ENCODE measurements at places on chromosomes 4 and X.

DNA sequence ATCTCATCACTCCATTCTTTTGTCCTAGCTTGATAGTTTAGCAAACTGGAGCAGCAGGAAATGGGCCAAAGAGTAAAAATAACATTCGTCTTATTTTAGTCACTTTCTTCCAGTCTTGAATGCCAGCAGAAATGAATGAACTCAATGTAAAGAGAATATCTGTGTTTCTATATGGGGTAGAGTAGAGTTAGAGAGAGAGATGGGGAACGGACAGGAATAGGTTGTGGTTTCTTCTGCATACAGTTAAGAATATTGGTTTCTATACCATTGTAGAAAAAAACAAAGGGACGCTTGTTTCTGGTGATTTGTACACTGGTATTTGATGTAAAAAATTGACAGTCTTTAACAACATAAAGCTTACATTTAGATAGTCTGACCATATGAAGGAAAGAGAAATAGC is 8.9 kb downstream of the GPR174 start:
- no peak for DNase-seq

GRCh38 chr4:74522251-74522991 is 77.5 kb downstream of the AREG start:
- DNase-seq, result no peak

- DNase-seq, result no peak
These were observed 728.2 kb downstream of the ARAP2 start for GRCh38 chr4:35516102-35516501.

- no peak for DNase-seq
These were observed 11.9 kb downstream of the FMR1 start for GRCh38 chrX:147923605-147924004.

DNA sequence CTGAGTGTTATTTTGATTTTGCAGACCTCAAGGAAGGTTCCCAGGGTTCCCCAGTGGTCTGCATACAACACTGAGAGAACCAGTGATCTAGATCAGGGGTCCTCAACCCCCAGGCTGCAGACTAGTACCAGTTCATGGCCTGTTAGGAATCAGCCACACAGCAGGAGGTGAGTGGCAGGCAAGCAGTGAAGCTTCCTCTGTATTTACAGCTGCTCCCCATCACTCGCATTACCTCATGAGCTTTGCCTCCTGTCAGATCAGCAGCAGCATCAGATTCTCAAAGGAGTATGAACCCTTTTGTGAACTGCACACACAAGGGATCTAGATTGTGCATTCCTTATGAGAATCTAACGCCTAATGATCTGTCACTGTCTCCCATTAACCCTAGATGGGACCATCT is 28.5 kb downstream of the EDNRA start:
- no peak for DNase-seq

DNA sequence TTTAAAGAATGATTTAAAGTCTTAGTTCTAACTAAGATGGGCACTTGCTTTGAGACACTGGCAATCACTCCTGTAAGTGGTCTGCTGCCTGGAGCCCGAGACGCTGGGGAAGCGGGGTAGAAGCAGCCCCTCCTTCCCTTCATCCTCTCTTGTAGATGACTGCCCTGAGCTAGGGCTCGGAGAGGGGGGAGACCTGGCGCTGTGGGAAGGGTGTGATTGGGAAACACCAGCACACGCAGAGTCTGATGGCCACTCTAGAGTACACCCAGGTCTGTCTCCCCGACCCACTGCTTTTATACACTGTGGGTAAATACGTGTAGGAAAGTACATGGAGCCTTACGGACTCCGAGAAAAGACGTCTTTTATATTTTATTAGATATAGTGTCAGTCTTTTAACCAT is 24.0 kb downstream of the LRP2BP start:
- no peak for DNase-seq

- no peak for DNase-seq
These were observed 121.7 kb upstream of the DIPK2B start for GRCh38 chrX:45322382-45322781.

GRCh38 chr4:4391866-4392265 is 5.0 kb downstream of the NSG1 start:
- no peak for DNase-seq

GRCh38 chr4:102758241-102759160 is 2.3 kb downstream of the MANBA start:
- no peak for DNase-seq

DNA sequence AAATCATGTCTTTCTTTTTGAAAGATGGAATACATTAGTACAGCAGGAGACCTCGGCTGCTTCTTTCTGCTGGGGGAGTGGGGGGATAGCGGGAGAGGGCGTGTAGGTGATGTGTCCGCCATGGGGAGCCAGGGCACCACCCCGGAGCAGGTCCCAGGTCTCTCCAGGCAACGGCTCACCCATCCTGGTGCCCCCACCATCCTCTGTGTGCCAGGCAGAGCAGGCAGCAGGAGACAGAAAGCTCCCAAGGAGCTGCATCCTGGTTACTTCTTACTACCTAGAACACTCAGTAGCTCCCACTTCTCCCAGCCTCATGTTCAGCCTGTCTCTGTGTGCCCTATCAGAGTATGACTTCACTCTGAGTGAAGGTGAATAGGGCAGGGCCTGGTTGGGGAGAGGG is 23.6 kb downstream of the TNIP2 start:
- no peak for DNase-seq

GRCh38 chrX:107707866-107708265 is 67.7 kb downstream of the TSC22D3 start:
- DNase-seq, result no peak

DNA sequence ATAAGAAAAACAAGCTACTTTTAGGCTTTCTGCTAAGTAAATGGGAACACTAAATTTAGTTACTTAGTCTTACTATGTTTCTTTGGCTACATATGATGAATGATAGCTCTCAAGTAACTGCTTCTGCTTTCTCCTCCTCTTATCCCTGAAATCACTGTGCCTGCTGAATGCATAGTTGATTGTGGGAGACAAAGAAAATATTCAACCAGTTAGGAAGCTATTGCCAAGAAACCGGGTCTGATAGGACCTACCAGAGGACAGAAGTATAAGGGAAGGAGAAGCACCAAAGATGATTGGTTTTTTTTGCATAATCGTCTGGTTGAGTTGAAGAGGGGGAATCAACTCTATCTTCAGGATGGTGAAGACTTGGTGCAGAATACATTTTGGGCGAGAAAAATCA is 28.0 kb upstream of the NDUFC1 start:
- DNase-seq, result no peak

DNA sequence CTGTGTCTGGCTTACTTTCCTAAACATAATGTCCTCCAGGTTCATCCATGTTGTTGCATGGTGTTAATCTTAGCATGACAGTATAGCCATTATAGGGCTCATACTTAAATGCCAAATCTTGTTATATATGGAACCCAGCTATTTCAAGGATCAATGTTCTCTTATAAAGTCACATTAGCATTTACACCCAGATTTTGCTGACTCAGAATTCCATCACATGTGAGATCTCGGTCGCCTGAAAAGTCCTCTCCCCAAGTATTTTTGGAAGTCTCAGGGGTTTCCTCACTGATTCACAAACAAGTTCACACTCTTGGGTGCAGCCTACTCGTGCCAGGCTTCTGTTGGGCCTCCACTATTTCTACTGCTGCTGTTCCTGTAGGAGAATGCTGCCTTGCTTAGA is 19.9 kb upstream of the C4orf51 start:
- no peak for DNase-seq

DNA sequence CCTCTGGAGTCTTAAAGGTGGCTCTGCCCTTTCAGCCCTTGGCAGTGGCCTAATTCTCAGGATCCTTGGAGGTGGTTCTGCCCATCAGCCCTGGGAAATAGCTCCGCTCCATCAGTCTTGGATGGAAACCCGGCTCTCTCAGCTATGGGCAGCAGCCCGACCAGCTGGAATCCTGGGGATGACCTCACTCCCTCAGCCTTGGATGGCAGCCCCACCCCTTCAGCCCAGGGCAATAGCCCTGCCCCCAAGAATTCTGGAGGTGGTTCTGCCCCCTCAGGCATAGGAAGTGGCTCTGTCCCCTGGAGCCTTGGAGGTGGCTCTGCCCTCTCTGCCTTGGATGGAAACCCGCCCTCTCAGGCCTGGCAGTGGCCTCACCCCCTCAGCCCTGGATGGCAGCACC is 127.7 kb downstream of the RBMX2 start:
- no peak for DNase-seq

- no peak for DNase-seq
These were observed 79.6 kb downstream of the VCX2 start for GRCh38 chrX:8091510-8091909.

DNA sequence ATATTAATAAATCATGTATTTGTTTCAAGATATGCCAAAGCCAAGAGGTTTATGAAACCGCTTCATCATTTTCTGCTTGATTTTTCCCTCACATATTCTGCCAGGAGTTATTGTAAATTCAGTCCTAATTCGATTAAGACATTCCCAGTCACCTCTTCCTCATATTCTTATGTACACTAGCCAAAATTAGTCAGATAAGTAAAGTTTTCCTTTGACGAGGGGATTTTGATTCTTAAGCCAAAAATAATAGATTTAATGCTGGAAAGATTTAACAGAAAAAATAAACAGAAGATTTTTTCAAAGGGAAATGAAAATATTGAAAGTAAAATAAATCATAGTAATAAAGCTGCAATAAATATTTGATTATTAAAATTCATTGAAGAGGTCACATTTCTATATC is 51.0 kb upstream of the VEGFC start:
- no peak for DNase-seq

DNA sequence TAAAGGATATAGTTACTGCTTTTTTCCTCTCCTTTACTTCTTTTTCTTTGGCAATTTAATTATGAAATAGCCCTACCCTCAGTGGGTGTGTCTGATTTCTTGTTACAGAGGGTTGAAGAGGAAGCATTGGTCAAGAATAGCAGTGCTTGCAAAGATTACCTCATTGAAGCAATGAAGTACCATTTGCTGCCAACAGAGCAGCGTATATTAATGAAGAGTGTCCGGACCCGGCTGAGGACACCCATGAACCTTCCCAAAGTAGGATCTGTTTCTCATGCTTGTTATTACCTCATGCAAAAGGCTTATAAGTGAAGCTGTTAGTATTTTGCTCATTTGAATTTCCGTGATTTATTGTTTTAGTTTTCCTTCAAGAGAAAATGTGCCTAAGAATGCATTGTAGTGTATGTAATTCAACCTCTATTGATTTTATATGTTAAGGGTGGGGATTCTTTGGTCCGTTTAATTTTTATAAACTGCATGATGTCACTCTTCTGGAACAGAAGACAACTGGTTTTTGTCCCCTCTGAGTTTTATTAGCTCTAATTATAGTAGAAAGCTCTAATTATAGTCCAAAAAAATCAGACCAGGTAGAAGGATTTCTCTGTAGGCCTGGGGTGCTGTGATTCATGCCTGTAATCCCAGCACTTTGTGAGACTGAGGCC is 27.9 kb upstream of the MSMO1 start:
- no peak for DNase-seq

- DNase-seq, result no peak
These were observed 16.4 kb upstream of the PPID start for GRCh38 chr4:158739600-158739999.

- DNase-seq, result no peak
These were observed 22.7 kb downstream of the FABP2 start for GRCh38 chr4:119299260-119299671.

DNA sequence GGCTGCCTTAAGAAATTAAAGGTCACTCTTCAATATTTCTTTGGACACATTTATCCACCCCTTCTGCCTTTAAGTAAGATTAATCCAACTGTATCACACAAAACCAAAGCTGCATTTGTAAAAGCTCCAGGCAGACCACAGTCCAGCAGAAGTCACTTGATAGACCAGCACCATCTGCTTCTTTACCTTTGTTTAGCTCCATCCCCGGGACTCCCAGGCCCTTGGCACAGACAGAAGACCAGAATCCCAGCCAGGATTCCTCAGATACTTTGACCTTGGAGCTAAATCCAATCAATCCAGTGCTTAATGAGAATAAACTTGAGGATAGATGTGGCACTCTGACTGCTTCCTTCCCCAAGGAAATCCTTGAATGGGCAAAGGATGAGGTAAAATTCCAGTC is 333.1 kb upstream of the RASGEF1B start:
- DNase-seq, result no peak

DNA sequence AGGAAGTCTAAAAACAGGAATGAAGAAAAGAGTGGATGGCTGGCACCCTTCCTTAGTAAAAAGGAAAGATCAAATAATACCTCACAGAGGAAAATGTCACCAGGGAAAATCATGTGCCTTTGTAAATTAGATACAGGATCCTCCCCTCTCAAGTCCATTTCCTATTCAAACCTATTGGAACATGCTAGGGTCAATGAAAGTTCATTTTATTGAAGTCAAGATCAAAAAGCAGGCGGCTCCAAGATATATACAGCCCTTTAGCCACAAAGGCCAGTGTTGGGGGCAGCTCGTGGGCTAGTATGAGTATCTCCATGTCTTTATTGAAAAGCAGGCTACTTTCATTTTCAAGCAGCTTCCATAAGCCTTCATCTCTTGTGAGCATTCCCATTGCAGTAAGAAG is 141.1 kb downstream of the QDPR start:
- no peak for DNase-seq

GRCh38 chr4:20847124-20847747 is 147.0 kb downstream of the PACRGL start:
- no peak for DNase-seq

GRCh38 chr4:123849495-123849894 is 452.9 kb downstream of the SPRY1 start:
- DNase-seq, result no peak

DNA sequence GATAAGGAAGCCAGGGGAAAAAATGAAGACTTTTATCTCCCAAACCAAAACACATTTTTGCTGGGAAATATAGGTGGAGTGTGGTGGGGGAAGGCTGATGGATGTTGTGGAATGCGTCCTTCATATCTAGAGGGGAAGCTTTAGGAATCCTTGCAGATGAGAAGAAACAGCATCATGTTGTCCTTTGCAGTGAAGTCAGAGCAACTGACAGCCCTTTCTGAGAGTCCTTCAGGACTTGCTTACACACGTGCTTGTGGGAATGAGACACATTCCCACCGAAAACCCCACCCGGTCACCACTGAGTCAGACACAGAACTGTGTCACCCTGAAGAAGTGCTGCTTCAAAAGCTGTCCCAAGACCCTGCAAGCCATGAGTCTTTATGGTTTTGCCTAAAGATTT is 81.5 kb downstream of the SHROOM2 start:
- no peak for DNase-seq

- DNase-seq, result no peak
These were observed 403 bp downstream of the PHOX2B start for GRCh38 chr4:41748074-41748570.

GRCh38 chr4:4712800-4713528 is 146.5 kb upstream of the MSX1 start:
- no peak for DNase-seq

DNA sequence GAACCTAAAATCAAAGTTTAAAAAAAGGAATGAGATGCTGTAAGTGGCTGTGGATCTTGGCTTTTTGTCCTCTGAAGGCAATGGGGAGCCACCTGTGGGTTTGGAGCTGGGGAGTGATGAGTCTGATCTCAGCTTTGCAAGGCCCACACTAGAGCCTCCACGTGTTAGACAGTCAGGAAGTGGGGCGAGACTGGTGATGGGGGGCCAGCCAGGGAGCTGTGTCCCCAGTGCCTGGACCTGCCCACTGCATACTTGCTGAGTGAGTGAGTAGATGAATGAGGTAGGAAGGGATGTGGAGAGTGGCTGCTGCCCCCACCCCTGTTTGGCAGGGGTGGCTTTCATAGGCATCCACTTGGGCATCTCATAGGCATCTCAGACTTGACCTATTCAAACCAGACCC is 84.0 kb downstream of the NHSL2 start:
- DNase-seq, result no peak
